ENCODE measurements at places on chromosomes 11 and 22.

GRCh38 chr11:19597876-19598275, 114.8 kb upstream of the NAV2 start:
- no peak for DNase-seq

GRCh38 chr22:47550524-47551430, 788.3 kb downstream of the TBC1D22A start:
- DNase-seq, result no peak

DNA sequence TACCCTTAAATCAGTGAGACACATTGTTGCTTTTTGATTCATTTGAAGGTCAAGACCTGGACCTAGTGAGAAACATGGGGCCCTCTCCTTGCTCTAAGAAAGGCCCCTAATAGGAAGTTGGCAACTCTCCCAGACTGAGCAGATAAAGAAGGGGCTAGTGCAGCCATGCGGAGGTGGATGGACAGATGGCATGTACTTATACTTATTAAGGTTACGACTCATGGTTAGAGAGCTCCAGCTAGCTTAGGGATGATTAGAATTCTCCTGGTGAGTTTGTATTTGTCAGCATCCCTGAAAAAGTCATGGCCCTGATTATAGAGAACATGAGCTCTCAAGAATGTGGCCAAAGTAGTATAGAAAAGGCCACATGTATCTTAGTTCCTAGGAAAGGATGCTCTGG, 112.1 kb upstream of the BDNF start:
- DNase-seq, result no peak

DNA sequence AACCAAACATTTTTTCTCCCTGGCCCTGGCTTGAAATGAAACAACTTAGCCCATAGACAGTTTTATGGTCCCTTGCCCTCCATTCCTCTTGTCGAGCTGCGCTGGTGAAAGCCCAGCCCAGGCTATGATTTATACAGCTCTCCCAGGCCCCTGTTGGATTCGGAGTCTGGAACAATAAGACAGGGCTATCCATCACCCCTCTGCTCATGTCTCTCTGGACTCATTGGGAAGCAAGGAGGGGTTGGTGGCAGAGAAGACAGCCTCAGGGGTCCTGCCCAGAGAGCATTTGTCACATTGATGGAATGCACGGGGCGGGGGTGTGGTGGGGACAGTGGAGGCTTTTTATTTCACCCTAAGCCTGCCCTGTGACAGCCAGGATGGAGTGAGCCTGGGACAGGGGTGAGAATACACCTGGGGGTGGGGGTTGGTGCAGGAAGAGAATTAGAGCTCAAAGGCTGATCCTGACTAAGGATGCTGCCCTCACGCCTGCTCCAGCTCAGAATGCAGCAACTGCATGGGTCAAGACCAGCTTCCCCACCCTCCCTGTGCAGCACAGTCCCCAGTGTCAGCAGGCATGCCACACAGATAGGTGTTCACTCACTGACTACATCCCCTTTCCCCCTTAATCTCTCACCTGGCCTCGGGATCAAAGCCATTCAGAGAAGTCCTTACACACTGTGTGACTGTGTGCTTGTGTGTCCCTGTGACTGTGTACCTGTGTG, 10.0 kb upstream of the PKNOX2 start:
- no peak for DNase-seq

- no peak for DNase-seq
Observed at GRCh38 chr11:63146581-63146980, 2.6 kb upstream of the SLC22A24 start.
